ENCODE measurements at places on chromosomes 13 and 19. TPM values are rescaled to one million over a fixed set of nuclear protein-coding genes. Genes with fewer than 3 reads are reported as not detected.
A peak's percentile ranks its signal among the peaks of the same experiment; 100 is the strongest.

GRCh38 chr13:79913141-79913827 is 427.6 kb downstream of the SPRY2 start:
- H3K36me3 ChIP-seq = no peaks in the 10 kb centered on the region
- H3K4me1 ChIP-seq = no peaks in the 10 kb centered on the region

DNA sequence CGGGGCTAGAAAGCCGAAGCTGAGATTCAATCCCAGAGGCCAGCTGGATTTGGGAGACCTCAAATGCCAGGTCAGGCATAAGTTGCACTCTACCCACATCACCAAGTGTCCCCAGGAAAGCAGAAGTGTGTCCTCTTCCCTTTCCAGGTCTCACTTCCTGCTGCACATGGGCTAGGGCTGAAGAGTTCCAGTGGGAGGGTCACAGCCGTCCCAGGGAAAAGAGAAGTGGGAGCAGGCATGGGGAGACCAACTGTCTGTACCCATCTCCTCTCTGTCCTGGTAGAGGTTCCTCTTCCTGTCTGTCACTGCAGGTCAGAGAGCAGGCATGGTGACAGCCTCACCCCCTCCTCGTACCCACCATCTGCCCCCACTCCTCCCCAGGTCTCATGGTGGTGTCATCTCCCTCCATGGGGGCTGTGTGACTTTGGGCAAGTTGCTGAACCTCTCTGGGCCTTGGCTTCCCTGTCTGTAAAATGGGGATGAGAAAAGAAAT is 14.8 kb downstream of the AXL start:
- no peaks in the 10 kb centered on the region for H3K36me3 ChIP-seq
- DNase-seq = no peak
- no peaks in the 10 kb centered on the region for H3K4me1 ChIP-seq
- H3K4me3 ChIP-seq = no peak overlapping the region

- no peaks in the 10 kb centered on the region for H3K4me1 ChIP-seq
- H3K27me3 ChIP-seq = no peaks in the 10 kb centered on the region
- no peak overlapping the region for H3K4me3 ChIP-seq
- DNase-seq = peak; percentile 34
- H3K27ac ChIP-seq = no peak overlapping the region
- H3K36me3 ChIP-seq = no peaks in the 10 kb centered on the region
Observed at GRCh38 chr13:76822698-76823267, 63.4 kb downstream of the KCTD12 start.

DNA sequence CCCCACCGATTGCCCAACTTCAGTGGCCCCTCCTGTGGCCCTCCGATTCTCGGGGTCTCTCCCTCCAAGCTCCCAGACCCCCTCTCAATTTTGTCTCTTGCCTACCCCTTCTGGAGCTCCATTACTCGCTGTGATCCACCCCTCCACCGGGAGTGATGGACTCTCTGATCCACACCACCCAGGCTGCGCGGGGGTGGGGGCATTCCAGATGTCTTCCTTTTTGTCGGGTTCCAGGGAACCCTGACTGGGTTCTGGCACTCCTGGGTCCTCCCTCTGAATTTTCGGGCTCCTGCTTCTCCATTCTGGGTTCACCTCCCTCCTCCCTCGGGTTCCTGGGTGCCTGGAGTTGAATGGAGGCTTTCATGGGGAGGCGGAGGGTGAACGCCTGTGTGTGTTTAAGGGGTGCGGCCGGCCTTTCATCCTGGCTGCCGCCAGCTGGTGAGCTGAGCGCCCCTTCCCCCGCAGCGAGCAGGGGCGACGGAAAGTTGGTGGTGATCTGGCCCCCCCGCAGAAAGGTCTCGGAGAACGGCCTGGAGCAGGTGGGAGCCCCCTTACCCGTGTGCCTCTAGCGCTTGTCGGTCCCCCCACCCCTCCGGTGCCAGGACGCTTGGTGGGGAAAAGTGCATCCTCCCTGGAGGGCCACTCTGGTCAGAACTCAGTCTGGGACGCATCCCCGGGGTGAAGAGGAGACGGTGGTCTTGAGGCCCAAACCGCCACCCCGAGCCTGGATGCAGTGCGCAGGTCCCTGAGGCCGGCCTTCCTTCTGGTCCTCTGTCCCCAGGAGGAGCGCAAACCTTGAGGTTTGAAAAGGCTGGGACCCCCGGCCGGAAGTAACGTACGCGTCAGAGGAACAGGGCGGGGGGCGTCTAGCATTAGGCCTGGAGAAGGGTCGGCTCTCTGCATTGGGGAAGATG is 1.6 kb downstream of the MISP3 start:
- peaks cover 17% of the 10 kb centered on the region for H3K4me1 ChIP-seq
- H3K27me3 ChIP-seq = no peaks in the 10 kb centered on the region
- DNase-seq = peak; percentile 82
- H3K4me3 ChIP-seq = peak overlapping the region; percentile 69
- peak overlapping the region; percentile 98 for H3K27ac ChIP-seq

- H3K4me1 ChIP-seq = peaks cover 2% of the 10 kb centered on the region
- H3K36me3 ChIP-seq = no peaks in the 10 kb centered on the region
- no peak overlapping the region for H3K4me3 ChIP-seq
- no peak for DNase-seq
- H3K27ac ChIP-seq = no peak overlapping the region
Observed at GRCh38 chr13:26460648-26461047, 96.8 kb upstream of the WASF3 start.

GRCh38 chr13:80923907-80924306 is 583.0 kb upstream of the SPRY2 start:
- H3K36me3 ChIP-seq = no peaks in the 10 kb centered on the region
- no peak for DNase-seq
- no peaks in the 10 kb centered on the region for H3K4me1 ChIP-seq
- no peak overlapping the region for H3K4me3 ChIP-seq
- H3K27ac ChIP-seq = no peak overlapping the region

GRCh38 chr13:71358218-71358617 is 508.8 kb downstream of the DACH1 start:
- H3K4me1 ChIP-seq = no peaks in the 10 kb centered on the region
- DNase-seq = peak; percentile 38
- no peak overlapping the region for H3K4me3 ChIP-seq
- H3K27ac ChIP-seq = no peak overlapping the region
- no peaks in the 10 kb centered on the region for H3K27me3 ChIP-seq

GRCh38 chr13:97307118-97307881 is 85.2 kb downstream of the MBNL2 start:
- no peak overlapping the region for H3K4me3 ChIP-seq
- H3K27me3 ChIP-seq = no peaks in the 10 kb centered on the region
- no peak overlapping the region for H3K27ac ChIP-seq
- no peaks in the 10 kb centered on the region for H3K4me1 ChIP-seq
- H3K36me3 ChIP-seq = no peaks in the 10 kb centered on the region

DNA sequence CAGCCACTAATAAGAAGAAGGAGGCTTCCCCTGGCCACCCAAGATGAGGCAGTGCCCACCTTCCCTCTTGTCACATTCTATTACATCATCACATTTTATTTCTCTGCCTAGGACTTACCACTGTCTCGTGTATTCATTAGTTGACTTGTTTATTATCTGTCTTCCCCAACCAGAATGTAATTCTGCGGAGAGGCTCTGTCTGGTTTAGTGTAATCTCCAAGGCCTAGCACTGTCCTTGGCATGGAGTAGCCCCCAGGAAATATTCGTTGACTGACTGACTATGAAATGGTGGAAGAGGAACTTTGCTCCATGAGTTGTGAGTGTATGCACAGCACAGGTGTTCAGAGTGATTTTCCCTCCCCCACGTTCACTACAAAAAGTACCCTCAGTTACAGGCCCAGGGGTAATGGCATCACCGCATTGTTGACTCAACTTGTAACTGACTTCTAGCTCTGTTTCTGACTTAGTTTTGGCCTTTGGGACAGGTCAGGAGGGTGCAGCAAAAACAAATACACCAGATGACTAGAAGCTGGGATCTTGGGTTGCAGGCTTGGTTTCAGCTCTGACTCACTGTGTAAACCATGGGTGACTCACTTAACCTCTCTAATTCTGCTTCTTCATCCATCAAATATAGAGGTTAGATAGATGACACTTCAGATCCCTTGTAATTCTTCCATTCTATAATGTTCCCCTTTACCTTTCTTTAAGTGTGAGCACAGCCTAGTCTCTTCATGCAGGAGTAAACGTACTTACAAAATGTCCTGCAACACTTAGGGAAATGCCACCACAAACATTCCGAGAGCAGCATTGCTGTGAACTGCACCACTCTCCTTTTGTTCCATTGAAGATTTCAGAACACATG is 229.7 kb downstream of the KCNRG start:
- H3K4me1 ChIP-seq = peaks cover 2% of the 10 kb centered on the region
- H3K4me3 ChIP-seq = no peak overlapping the region
- H3K36me3 ChIP-seq = no peaks in the 10 kb centered on the region
- no peak overlapping the region for H3K27ac ChIP-seq
- no peak for DNase-seq

DNA sequence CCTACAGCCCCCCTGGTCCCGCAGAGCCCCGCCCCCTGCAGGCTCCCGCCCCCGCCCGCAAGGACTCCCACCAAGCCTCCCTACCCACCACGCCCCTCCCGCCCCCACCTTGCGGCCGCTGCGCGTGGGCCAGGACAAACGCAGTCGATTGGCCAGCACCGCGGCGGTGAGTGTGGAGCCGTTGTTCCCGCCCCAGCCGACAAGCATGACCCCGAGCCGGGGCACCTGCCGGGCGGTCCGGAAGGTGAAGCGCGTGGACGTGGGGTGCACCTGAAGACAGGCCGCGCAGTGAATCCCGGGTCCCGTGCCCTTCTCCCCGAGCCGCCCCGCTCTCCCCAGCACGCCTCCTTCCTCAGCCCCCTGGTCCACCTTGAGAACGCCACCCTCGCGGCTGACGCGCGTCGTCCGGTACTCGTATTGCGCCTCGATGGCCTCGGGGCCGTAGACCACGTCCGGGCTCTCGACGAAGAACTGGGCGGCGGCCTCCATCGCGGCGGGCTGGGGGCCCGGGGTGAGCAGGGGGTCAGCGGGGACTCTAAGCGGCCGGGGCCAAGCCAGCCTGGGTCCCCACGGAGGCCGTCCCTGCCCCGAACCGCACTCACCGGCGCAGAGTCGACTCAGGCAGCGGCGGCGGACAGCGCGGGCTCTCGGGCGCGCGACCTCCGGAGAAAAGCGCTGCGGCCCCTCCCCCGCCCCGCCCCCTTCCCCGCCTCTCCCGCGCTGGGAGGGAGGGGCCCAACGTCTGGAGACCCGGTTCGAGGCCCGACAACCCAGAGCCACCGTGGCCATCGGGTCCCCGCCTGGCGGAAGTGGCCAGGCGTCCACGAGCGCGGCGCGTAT is at the start of gene ISYNA1:
Gene ISYNA1 (minus strand): TSS at position 643 of the 840 bp plus-strand sequence. CDS start 154 bp downstream, at position 489.
- no peaks in the 10 kb centered on the region for H3K36me3 ChIP-seq
- no peaks in the 10 kb centered on the region for H3K27me3 ChIP-seq
- peak within 1 kb of the TSS; percentile 87 for H3K27ac ChIP-seq

- peaks cover 49% of the 10 kb centered on the region for H3K36me3 ChIP-seq
- no peak overlapping the region for H3K4me3 ChIP-seq
- no peaks in the 10 kb centered on the region for H3K27me3 ChIP-seq
- no peak overlapping the region for H3K27ac ChIP-seq
Observed at GRCh38 chr19:44232867-44233266, 20.5 kb downstream of the ZNF227 start.

DNA sequence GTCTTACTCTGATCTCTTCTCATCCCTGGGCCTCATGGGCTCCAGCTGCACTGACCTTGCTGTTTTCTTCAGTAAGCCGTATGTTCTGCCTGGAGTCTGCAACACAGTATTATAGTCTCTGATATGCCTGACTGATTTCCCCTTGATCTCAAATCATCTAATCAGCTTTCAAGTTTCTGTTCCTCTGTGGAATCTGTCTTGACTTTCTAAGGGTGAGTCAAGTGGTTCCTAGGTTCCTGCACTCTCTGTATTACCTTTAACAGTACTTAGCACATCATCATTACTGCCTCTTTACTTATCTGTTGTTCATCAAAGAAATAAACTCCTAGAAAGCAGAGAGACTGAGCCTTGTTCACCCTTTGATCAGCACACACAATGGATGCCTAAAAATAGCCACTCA is 350.7 kb downstream of the LMO7 start:
- no peak for DNase-seq
- no peaks in the 10 kb centered on the region for H3K27me3 ChIP-seq
- H3K27ac ChIP-seq = no peak overlapping the region
- H3K36me3 ChIP-seq = no peaks in the 10 kb centered on the region
- no peak overlapping the region for H3K4me3 ChIP-seq

- no peak overlapping the region for H3K27ac ChIP-seq
- no peaks in the 10 kb centered on the region for H3K4me1 ChIP-seq
- H3K27me3 ChIP-seq = no peaks in the 10 kb centered on the region
- no peak for DNase-seq
- H3K4me3 ChIP-seq = no peak overlapping the region
Observed at GRCh38 chr13:42247883-42248282, 24.1 kb upstream of the AKAP11 start.

GRCh38 chr19:53903055-53903680 is 5.9 kb upstream of the CACNG7 start:
- H3K4me1 ChIP-seq = no peaks in the 10 kb centered on the region
- H3K36me3 ChIP-seq = no peaks in the 10 kb centered on the region
- H3K27ac ChIP-seq = no peak overlapping the region
- peak; percentile 34 for DNase-seq

- H3K36me3 ChIP-seq = no peaks in the 10 kb centered on the region
- no peak for DNase-seq
- no peak overlapping the region for H3K4me3 ChIP-seq
- no peaks in the 10 kb centered on the region for H3K4me1 ChIP-seq
Observed at GRCh38 chr13:40764587-40765403, 6.2 kb downstream of the MRPS31 start.

DNA sequence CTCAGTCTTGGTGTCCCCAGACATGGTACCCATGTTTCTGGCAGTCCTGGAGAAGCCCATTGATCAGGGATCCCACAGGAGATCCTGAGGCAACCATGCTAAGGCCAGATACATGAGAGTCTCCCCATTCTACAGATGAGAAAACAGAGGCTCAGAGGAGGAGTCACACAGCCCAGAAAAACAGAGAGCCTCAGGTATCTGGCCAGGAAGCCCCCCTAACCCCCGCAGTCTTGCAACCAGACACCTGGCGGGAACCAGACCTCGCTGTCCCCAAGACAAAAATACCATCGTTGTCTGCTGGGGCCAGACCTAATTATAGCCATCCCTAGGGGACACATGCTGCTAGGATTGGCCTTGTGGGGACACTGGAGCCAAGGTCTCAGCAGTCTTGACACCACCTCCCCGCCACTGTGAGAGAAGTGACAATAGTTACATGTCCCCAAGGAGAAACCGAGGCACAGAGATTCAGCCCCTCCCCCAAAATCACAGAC is 1.6 kb upstream of the PDE4C start:
- no peaks in the 10 kb centered on the region for H3K36me3 ChIP-seq
- DNase-seq = no peak
- H3K4me1 ChIP-seq = peaks cover 8% of the 10 kb centered on the region
- H3K4me3 ChIP-seq = no peak overlapping the region
- peaks cover 27% of the 10 kb centered on the region for H3K27me3 ChIP-seq

DNA sequence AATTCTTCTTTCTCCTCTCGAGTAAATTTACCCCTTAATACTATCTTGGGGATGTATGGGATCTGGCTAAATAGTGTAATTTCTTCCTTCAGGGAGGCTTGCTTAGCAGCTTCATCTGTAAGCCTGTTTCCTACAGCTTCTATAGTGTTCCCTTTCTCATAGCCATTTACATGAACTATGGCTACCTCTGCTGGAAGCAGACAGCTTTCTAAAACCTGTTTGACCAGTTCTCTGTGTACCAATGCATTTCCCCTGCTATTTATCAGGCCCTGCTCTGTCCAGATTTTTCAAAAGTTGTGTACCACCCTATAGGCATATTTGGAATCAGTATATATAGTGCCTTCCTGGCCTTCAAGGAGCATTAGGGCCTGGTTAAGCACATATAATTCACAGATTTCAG is 113.6 kb upstream of the PCDH9 start:
- no peaks in the 10 kb centered on the region for H3K4me1 ChIP-seq
- DNase-seq = no peak
- H3K4me3 ChIP-seq = no peak overlapping the region
- no peaks in the 10 kb centered on the region for H3K36me3 ChIP-seq
- no peaks in the 10 kb centered on the region for H3K27me3 ChIP-seq

LCP1 gene
- 28.1 TPM for polyA plus RNA-seq

ONECUT3 gene
- polyA plus RNA-seq = 0.46 TPM

ANGPTL8 gene
- not detected for polyA plus RNA-seq

KLHL26 gene
- polyA plus RNA-seq = 2.2 TPM

RNF113B gene
- polyA plus RNA-seq = not detected

ZNF132 gene
- polyA plus RNA-seq = 1.3 TPM

CLEC4M gene
- not detected for polyA plus RNA-seq

DHX34 gene
- 6.5 TPM for polyA plus RNA-seq

Measured in small intestine (tissue), 16 donors.